Caudate nucleus (tissue), 63 donors: ENCODE measurements at places on chromosomes 3 and 15.

- no peak for DNase-seq
These were observed 210.4 kb downstream of the TP63 start for GRCh38 chr3:189841473-189842205.

DNA sequence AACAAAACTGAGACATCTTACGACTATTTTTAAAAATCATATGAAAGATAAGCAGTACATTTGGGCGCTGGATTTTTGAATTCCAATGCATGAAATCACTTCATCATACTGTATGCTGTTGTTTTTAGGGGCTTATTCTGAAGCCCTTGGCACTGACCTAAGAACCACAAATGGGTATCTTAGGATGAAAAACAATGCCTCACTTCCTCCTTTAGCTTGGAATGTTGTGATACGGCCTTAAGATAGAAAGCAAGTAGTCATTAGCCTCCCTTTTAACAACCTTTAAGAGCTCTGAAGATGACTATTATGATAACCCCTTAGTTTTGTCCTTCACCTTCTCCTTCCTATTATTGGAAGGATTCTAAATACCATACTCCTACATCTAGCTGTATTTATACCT lies 289.8 kb downstream of the ARPP21 start:
- DNase-seq: no peak

DNA sequence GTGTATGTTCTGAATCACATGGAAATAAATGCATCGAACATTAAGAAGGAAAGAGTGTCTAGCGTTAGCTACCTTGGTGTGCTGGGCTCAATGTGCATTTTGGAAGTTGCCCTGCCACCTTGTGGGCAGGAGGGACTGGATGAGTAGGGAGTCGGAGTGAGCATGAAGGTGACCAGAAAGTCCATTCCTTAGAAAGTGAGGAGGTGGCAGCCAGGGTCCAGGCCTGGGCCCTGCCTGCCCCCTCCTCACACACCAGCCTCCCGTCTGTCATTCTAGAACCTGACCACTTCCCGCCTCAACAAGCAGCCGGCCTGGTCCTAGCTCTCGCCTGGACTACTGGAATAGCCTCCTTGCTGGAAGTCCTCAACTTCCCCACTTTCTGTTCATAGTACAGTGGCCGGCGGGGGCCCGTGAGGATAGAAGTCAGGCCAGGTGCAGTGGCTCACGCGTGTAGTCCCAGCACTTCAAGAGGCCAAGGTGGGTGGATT lies 10.2 kb upstream of the GATA2 start:
- no peak for DNase-seq

- DNase-seq: no peak
These were observed 409.4 kb downstream of the PDCD6IP start for GRCh38 chr3:34207806-34208205.

DNA sequence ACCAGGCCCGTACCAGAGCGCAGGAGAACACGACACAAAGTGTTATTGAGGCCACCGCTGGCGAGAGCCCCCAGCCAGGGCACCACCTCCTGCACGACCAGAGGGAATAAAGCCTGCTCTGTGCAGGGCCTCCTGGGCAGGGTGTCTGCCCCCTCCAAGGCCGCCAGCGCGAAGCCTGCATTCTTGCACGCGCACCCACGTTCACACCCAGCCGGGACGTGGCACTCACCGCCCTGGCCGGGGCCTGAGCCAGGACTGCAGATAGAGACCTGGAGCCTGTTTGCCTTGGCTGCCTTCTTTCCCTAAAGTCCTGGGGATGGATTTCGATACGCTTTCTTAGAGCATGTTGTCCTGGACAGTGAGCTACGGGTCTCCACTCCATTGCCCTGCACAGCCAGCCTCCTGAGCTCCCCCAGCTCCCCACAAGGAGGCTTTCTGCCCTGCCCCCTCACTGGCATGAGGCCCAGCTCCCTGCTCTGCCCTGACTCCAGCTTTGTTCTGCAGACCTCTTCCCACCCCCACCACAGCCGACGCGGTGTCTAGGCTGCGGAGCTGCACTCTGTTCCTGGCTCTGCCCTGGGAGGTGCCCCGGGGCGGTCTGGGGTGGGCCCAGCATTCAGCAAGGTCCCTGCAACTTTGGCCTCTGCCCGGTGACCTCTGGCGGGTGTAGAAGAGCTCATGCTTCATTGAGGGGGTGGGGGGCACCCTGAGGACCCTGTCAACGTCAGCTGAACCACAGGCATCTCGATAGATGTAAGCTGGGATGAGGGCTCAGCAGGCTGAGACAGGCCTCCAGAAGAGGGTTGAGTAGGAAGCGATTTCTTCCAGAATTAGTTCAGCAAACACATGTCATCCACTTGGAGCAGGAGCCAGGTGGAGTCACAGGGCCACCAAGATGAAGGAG lies 145.0 kb downstream of the LRRK1 start:
- DNase-seq: peak; percentile 37

DNA sequence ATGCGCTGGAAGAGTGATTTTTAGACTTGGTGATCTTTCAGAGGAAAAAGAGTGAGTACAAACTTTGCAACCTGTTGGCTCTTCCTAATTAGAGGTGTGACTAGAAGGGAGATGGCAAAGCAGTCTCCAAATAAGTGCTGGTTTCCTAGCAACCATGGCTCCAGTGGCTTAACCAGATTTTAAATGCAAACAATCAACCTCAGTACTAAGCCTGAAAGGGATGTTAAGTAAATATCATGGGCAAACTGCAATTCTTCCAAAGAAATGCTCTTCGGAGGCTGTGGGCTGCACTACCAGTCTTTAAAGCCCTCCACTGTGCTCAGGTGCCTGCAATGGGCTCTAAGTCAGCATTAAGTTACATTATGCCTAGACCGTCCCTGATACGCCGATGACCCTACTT lies 678.1 kb upstream of the CCDC54 start:
- DNase-seq: no peak

DNA sequence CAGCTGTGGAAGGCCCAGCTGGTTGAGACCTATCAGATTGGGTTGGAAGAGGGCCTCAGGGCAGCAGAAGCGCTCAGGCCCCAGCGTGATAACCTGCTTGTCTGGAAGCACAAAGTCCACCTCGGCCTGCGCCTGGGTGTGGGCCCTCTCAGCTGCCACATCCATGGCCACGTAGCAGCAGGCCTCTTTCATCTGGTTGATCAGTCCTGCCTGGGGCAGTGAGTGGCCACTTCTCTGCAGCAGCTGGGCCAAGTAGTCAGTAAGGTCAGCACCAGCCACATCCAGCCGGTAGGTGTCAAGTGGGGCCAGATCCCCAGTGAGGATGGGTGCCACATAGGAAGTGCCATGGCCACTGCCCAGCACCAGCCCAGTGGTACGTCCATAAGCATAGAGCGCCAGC lies 3.9 kb upstream of the CAMKV start:
- no peak for DNase-seq

GRCh38 chr15:81924729-81925128 lies 121.1 kb downstream of the MEX3B start:
- DNase-seq: no peak

DNA sequence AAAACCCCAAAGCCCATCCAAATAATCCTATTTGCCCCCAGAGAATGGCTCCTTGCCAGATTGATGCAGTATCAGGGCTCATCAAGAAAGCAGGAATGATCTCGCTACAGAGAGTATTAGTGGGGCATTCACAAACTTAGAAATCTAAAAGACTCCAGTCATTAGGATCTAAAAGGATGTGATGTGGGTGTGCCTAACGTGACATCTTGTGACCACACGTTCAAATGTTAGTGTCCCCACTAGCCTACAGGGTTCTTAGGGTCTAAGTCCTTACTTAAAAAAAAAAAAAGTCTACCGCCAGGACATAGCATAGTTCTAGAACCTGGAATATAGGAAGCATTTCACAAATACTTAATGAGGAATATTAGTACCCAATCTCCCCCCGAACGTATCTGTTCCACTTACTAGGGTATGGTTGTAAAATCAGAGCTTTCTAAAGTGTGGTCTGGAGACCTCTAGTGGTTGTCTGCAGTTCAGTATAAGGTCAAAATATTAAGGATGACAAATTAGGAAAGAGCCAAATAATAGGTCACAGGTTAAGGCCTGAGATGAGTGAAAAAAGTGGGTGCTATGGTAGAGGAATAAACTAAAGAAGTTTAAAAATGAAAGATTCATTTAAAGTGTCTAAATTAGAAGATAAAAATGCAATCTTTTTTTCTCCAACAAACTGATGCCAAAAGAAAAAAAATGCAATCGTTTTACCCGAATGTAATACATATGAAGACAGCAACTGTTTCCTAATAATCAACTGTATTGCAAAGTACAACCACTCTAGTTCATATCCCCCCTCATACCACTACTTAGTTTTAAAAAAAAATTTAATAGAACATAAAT lies 4.2 kb upstream of the CHRM5 start:
- no peak for DNase-seq

GRCh38 chr3:59731943-59732342 lies 682.1 kb upstream of the CFAP20DC start:
- no peak for DNase-seq

DNA sequence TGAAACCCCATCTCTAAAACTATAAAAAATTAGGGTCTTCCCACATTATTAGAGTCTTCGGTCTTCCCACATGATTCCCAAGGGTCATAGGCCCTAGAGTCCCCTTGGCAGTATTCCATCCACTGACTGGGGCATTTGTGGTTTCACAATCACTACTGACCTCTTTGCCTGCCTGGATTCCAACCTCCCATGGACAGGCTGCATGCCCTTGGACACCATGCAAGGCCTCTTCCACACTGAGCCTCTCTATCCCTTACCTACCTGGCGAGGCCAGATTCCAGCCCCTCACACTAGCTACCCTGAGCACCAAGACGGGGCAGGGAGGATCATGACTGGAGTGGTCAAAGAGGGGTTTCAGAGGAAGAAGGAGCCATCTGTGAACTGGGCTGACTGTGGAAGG lies 64.4 kb downstream of the SRGAP3 start:
- no peak for DNase-seq

- no peak for DNase-seq
These were observed 1059.2 kb downstream of the ZPLD1 start for GRCh38 chr3:103494011-103494410.

DNA sequence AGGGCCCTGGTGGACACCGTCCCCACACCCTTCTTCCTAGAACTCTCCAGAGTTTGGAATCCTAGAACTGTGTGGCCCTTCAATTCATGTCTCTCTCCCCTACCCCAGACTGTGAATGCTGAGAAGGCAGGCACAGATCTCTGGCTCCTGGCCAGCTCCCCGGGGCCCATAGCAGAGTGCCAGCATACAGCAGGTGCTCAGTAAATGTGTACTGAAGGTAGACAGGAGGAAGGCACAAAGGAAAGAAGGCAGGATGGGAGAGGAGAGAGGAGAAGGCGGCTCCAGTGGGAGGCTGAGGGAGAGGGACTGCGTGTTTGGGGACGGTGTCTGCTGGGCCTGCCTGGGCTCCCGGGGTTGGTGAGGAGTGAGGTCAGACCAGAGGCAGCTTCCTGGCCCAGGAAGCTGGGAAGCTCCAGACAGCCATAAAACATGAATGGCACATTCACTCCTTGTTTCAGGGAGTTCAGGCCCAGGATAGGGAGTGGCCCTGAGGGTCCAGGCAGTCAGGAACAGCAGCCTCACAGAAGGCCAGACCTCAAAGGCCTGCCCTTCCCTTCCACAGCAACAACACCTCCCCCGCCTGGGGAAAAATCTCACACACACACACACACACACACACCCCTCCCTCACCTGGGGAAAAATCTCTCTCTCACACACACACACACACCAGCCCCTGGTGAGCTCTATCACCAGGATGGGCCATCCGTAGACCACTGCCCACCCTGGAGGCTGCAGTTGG lies 137.1 kb upstream of the PRR20G start:
- no peak for DNase-seq

- no peak for DNase-seq
These were observed 97.6 kb downstream of the TPRG1 start for GRCh38 chr3:189269365-189269764.

- DNase-seq: no peak
These were observed 6.1 kb downstream of the TNFAIP8L3 start for GRCh38 chr15:51088585-51088984.

DNA sequence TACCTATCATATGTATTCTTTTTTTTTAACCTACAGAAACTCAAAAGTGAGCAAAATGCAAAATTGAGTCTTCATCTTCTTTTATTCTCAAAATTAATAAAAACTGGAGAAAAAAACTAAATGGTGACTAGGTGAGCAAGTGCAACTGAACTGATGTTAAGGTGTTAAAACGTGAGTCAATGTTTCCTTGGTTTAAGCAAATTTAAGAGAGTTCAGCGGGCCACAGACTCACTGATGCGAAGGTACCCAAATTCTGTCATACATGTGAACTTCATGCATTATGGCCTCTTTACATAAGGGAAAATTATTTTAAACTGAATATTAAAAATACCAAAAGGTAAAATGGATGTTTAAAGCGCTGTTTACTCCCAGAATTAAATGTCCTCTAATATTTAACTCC lies 206.6 kb downstream of the FOXP1 start:
- DNase-seq: no peak

GRCh38 chr3:132966374-132966773 lies 71.8 kb upstream of the TMEM108 start:
- DNase-seq: no peak

DNA sequence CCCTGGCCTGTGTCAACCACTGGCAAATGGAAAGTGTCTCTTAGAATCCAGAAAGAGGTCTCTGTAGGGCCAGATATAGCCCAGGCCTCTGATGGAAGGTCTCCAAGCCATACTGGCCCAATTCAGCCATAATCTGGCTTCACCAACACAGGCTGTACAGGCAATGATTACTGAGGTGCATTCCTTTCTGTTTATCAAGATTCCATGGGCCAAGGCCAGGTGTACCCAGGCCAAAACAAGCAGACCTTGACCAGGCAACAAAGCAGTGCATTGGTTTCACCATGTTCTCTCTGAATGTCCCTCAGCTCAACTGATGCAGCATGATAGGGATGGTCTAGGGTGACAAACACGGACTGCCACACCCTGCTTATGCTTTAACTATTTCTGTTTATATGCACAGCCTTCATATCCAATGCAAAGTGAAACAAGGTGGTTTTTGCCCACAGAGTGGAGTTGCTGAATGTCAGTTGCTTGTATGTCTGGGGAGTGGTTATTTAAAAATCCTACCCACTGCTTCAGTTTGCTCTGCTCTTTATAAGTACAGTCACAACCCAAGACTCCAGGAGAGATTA lies 25.2 kb downstream of the CCNL1 start:
- no peak for DNase-seq

DNA sequence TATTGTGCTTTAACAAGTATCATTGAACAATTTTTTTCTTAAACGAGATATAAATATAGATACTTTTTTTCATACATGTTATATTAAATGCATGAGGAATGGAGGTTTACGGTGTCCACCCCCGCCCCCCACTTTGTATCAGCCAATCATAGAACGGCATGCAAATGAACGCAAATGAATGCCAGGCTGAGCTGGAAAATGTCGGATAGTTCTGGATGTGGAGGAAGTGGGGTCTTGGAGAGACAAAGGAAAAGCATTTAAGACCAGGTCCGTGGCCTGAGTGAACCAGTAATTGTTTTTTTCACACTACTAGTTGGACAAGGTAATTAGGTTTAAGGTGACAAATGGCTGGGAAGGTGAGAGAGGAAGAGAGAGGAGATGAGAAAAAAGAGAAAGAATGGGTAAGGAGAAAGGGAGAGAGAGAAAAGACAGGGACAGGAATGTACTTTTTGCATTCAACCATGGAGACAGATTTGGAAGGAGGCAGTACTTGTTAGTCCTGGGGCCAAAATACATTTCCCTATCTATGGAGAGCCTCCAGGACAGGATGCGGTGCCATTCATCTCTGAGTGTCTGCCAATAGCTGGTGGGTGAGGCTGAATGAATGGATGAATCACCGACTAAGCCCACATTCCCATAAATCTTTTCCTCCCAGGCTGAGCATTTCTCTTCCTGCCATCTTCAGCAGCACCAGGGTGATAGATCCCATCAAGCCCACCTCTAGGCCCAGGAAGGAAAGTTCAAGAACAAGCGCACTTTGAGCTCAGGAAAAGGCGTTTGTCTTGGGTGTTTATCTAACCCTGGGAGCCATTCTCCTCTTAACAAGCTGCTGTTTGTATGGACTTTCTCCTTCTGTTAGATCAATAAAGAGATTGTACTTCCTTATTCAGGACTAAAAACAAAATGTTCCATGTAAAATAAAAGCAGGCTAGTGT lies 1.4 kb upstream of the RAD18 start:
- no peak for DNase-seq
